GM13976 (cell line): ENCODE measurements at places on chromosomes 11 and 22.

GRCh38 chr11:126194121-126194543, 17.3 kb downstream of the RPUSD4 start:
- no peak for DNase-seq

DNA sequence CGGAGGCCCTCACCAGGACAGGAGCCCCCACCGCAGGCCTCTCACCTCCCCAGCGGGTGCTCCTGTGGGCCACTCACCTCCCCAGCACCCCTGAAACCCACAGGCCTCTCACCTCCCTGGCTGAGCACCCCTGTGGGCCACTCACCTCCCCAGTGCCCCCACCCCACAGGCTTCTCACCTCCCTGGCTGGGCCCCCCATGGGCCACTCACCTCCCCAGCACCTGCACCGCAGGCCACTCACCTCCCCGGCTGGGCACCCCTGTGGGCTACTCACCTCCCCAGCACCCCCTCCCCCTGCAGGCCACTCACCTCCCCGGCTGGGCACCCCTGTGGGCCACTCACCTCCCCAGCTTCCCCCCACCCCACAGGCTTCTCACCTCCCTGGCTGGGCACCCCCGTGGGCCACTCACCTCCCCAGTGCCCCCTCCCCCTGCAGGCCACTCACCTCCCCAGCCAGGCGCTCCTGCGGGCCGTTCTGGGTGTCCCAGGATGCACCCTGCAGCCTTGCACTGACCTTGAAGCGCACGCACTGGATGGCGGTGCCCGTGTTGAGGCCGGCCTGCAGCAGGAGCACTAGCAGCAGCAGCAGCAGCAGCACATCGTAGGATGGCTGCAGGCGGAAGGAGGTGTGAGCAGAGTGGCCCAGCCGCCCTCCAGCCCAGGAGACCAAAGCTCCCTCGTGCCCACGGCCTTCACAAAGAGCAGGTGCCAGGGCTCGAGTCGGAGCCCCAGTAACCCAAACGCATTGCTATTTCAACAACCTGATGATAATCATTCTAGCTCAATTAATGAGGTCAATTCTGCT, 5.7 kb upstream of the TTLL8 start:
- DNase-seq, result no peak

- peak; percentile 84 for DNase-seq
Measured at GRCh38 chr11:62394825-62395538, 23.9 kb upstream of the SCGB1A1 start.

GRCh38 chr22:47300698-47301405, 538.4 kb downstream of the TBC1D22A start:
- no peak for DNase-seq

DNA sequence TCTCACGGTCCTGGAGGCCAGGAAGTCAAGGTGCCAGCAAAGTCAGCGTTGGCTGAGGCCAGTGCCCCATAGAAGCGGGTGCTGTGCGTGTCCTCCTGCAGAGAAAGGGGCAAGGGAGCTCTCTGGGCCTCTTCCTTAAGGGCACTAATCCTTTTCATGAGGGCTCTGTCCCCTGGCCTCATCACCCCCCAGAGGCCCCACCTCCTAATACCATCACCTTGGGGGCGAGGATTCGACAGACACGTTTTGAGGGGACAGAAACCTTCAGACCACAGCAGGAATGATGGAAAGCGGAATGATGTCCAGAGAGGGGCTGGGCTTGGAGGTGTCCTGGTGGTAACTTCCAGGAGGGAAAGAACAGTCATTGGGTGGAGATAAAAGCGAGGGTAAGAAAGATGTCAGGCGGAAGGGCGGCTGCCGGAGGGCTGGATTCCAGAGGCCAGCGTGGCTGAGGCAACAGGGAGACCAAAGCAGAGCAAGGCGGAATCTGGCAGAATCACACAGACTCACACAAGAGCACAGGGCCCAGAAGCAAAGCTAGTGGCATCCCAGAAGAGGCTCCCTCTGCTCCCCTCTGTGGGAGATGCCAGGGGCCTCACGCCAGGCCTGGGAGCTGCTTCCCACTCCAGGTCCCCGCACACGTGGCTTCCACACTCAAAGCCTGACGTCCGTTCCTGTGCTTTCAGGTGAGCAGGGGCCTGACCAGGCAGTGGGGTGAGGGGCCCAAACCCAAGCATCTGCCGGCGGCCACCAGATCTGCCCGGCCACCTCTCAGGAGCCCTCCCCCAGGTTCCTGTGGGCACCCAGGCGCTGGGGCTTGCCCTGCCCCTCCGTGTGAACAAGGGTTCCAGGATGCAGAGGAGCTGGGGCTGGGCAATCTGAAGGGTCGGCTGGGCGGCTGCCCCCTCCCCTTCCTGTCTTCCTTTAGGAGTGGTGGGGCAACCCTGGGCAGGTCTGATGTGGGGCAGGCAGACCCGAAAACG, 784.5 kb downstream of the BRD1 start:
- no peak for DNase-seq

GRCh38 chr11:115676206-115676605, 172.0 kb upstream of the CADM1 start:
- no peak for DNase-seq

- DNase-seq, result no peak
Measured at GRCh38 chr11:105732611-105733010, 122.7 kb downstream of the GRIA4 start.
